ENCODE measurements at places on chromosomes 7 and 10.

- DNase-seq = no peak
These were observed 56.7 kb downstream of the CFAP46 start for GRCh38 chr10:132885451-132886210.

- DNase-seq = no peak
These were observed 14.8 kb downstream of the ZNF33A start for GRCh38 chr10:38025283-38025682.

GRCh38 chr7:43572516-43573049 lies 10.3 kb upstream of the STK17A start:
- peak; percentile 100 for DNase-seq

DNA sequence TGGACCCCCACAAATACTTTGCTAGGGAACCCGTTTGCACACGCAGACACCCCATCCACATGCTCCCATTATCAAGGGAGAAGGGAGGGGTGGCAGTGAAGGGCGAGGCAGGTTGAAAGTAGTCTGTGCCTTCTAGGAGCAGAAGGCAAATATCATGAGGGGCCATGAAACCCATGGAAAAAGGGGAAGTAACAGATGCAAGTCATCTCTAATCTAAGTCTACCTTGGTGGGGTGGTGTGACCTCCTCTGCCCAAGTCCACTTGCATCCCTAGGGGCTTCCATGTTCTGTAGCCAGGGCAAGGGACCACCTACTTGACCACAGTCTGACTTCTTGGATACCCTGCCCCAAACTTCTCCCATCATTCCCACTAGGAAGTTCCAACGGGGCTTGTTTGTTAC lies 5.5 kb downstream of the GIMAP6 start:
- no peak for DNase-seq

- DNase-seq = no peak
These were observed 8.6 kb downstream of the PRKG1 start for GRCh38 chr10:51082857-51083256.

DNA sequence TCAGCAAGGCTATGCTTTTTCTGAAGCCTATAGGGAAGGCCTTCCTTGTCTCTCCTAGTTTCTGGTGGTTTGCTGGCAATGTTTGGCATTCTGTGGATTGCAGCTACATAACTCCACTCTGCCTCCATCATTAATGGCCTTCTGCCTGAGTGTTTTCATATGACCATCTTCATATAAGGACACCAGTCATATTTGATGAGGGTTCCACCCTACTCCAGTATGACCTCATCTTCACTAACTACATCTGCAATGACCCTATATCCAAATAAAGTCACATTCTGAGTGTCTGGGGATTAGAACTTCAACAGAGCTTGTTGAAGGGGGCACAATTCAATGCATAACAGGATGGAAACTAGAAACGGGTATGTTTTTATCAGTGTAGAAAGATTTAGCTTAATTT lies 22.1 kb downstream of the CAV1 start:
- DNase-seq = peak; percentile 50

DNA sequence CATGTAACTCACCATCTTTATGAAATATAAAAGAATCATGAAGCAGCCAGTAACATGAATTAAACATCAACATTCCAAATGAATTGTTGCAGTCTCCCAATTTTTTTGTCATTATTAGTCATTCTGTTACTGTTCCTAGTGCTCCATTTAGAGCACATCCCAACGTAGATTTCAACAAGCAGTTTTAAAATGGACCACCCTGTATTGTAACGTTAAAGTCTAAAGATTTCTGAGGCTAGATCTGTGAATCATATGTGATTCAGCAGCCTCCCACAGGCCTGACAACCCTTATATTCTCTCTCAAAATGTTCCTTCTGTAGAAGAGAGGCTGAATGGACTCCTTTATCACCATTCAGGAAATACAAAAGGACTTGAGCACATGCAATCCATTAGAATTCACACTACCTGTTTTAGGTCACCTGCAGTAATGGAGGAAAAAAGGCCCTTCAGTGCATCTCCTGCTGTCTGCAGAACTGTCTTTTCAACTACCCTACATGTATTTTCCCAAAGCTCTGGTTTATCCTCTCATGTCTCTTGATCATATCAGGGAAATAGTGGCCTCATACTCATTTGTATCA lies 81.4 kb downstream of the CACNA2D1 start:
- DNase-seq = peak; percentile 83

DNA sequence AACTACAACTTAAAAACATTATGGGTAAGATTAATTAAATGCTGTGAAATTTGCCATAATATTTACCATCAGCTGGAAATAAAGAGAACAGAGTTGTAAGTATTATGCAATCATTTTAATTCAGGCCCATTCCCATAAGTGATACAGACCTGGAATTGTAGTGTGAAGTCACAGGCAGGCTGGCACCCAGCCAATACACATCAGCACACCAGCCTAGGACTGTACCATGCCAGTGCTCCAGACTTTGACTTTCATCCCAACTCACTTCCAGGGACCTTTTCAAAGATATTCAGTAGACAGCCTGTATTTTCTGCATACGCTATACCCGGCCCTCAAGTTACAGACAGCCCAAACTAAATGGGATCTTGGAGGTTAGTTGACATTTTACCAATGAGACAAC lies 143.3 kb downstream of the TES start:
- peak; percentile 4 for DNase-seq

DNA sequence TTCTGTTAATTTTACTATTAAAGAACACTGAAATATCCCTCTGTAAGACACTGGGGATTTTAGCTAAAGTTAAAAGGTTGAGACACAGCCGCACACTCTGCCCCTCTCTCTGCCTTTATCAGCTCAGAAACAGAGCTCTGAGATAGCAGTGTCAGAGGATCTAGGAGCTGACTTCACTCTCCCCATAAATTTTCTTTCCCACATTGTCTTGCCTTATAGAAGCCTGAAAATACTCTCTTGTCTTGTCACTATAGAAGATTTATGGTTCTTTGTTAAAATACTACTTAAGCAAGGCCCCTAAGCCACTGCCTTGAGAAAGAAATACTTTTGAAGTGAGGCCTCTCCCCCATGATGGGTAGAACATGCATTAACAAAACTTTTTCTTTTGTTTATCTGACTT lies 105.7 kb upstream of the C10orf90 start:
- peak; percentile 35 for DNase-seq

DNA sequence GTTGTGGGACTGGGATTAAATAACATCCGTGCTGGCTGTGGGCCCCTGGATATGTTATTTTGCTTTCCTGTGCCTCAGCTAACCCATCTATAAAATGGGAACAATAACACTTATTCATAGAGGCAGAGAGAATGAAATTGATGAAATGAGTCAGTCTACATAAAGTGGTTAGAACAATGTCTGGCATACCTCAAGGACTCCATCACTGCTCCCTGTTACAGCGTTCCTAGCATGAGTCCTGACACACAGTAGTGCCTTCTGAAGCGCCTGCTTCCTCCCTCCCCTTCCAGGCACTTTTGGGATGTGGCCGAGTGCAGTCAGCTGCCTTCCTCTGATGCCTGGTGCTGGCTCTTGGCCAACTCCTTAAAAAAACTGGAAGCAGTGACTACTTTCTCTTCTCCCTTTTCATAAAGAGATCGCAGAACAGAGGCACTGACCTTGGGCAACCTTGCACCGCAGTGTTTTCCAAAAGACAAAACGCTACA lies 108.4 kb upstream of the ZMIZ1 start:
- DNase-seq = peak; percentile 89

DNA sequence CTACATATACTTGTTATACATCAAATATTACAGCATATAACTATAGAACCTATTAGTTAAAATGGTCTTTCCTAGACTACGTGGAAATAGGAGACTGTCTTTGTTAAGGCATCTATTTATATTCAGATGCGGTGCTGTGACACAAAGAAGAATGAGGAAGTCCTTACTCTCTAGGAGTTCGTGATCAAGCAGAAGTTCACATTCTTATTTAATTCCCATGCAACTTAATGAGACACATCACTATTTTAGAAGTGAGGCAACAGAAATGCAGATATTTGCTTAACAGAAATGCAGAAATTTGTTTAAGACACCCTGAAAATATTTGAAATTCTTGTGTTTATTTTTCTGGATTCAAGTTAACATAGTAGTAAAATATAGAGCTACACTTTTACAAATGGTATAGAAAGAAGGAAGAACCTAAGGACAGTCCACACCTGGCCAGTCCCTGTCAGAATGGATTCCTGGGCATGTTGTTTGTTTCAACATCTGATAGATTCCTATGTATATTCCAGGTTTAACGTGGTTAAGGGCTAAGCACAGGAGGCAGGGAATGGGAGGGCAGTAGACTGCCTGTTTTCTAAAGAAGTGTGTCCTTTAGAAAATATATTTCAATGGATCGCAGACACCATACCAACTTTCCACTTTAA lies 70.6 kb upstream of the NXPH1 start:
- no peak for DNase-seq

GRCh38 chr10:53463539-53463938 lies 691.0 kb upstream of the MBL2 start:
- no peak for DNase-seq

- no peak for DNase-seq
These were observed 93.8 kb downstream of the PTPRE start for GRCh38 chr10:128000471-128001362.

DNA sequence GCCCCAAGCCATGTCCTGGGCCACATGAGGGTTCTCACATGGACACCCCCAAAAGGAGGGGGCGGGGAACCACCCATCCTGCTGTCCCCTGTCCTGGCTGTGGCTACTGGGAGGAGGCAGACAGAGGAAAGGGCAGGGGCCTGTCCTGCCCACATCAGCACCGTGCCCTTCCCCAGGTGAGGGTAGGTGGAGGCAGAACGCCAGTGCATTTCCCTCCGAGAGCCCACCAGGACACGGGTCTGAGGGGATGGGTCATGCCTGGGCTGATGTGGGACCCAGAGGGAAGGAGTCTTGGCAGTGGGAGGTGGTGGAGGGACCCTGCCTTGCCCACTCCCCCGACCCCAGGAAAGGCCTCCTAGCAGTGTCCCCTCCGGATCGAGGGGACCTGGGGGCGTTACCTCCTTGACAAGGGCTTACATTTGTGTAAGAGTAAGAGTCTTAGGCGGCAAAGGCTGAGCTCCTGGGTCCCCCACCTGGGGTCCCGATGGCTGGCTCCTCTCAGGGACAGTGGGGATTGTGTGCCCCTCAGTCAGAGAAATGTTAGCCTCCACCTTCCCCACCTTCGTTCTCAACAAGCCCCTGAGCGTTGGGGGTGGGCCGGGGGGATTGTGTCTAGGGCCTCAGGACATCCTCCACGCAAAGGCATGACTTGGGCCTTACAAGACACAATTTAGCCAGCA lies 6.1 kb downstream of the CRYGN start:
- DNase-seq = no peak

DNA sequence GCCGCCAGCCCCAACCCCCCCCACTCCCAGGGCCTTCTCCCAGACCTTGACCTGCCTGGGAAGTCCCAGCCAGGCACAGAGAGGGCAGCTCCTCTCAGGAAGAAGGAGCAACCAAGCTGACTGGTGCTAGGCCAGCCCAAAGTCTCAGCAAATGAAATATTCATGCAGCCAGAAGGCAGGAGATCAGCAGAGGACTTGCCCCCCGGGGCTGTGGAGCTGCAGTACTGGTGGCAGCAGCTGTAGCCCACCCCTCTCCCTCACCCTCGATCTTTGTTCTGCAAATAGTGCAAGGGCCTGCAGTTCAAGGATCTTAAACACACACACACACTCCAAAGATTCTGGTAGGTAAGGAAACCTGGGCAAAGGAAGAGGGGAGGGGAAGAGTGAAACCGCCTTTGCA lies 3.5 kb upstream of the SRRM3 start:
- DNase-seq = no peak

DNA sequence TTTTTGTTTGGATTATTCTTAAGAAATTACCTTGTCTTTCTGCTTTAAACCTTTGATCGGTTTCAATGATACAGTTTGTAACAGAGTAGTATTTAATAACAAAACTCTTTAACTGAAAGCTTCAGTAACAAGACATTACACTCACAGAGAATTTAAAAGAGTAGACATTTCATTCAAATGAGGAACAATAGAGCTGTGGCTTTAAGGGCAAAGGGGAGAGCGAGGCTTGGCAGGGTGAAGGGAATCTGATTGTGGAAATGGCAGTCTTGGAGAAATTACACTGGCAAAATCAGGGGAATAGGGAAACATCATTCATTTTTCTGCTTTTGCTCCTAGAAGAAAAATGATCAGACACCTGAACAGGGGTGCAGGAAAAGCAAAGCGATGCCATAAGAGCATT lies 5.1 kb upstream of the HIPK2 start:
- no peak for DNase-seq

DNA sequence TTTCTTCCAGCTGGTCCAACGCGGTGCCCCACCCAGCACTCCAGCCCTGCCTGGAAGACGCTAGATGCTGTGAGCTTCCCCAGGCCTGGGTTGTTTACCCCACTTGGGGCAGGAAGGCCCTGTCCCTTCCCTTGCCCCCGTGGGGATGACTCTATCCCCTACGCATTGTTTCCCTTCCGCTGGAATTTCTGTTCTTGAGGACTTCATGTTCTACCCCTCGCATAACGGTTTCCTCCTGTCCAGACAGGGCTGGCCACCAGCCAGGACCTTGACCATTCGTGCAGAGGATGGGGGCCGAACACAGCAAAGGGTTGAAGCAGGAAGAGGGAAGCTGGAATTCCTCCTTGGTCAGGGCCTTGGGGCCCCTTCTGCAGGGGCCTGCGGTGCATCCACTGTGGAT lies 14.7 kb upstream of the SERPINE1 start:
- no peak for DNase-seq

DNA sequence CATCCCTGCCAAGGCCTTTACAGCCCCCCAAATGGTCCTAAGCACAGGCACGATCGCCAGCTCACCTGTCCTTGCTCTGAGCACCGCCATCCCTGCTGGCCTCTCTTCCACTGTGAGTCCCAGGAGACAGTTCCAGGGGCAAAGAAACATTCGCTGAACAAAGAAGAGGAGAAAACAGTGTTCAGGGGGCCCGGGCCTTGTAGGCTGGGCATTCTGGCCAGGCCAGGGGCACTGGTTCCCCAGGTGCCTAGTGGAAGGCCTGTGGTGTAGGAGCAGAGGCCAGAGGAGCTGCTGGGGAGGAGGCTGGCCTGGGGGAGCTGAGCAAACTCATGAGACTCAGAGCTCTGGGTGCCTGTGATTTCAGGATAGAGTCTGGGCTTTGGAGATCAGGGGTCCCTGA lies 22.6 kb downstream of the AQP1 start:
- DNase-seq = no peak

- DNase-seq = peak; percentile 21
These were observed at the start of gene MLXIPL for GRCh38 chr7:73623798-73624668. MLXIPL (minus strand) TSS chr7:73624522; CDS start chr7:73624492, 30 bp downstream.

DNA sequence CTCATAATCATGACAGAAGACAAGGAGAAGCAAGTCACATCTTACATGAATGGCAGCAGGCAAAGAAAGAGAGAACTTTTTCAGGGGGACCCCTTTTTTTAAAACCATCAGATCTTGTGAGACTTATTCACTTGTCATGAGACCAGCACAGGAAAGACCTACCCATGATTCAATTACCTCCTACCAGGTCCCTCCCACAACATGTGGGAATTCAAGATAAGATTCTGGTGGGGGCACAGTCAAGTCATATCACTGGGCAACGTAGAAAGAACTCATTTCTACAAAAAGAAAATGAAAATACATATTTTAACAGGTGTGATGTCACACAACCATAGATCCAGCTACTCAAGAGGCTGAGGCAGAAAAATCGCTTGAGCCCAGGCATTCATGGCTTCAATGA lies 304.1 kb downstream of the IPMK start:
- DNase-seq = no peak

GRCh38 chr7:15446280-15446679 lies 115.5 kb downstream of the AGMO start:
- peak; percentile 16 for DNase-seq

GRCh38 chr7:108460964-108461363 lies 4.7 kb upstream of the NRCAM start:
- DNase-seq = no peak
